SK-MEL-5 (cell line): ENCODE measurements at places on chromosomes 3 and 15. TPM values are rescaled to one million over a fixed set of nuclear protein-coding genes. Genes with fewer than 3 reads are reported as not detected.

The LYZL4 gene
- not detected in 2 replicates for total RNA-seq

The DGKG gene
- 4.7 and 5.2 TPM in 2 replicates for total RNA-seq

The ISLR gene
- total RNA-seq = not detected in 2 replicates

The SLC6A1 gene
- not detected in 2 replicates for total RNA-seq

The C3orf80 gene
- total RNA-seq = 0.21 and 0.40 TPM in 2 replicates

The RNU5B-1 gene
- total RNA-seq = not detected in 2 replicates

The ITIH1 gene
- total RNA-seq = not detected in 2 replicates

The RPL22L1 gene
- total RNA-seq = 232 and 237 TPM in 2 replicates

- DNase-seq = no peak
These were observed 2.6 kb upstream of the CHL1 start for GRCh38 chr3:194001-194400.

- DNase-seq = peak; percentile 32
These were observed 344.7 kb upstream of the RBMS3 start for GRCh38 chr3:28936154-28936553.

DNA sequence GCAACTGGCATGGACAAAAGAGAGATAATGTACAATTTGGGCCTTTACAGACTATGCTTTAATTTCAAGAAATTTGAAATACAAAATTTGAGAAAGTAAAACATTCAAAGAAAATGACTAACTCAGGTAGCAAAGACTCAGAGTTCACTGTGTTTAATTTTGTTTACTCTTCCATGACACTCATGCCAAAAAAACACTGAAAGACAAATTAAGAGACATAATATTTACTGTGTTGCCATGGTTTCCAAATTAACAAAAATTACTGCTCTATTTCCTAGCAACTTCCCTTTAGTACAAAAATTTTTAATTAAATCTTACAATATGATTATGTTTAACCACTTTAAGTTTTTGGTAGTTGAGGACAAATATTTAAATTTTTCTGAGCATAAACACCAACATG lies 29.6 kb downstream of the LRRFIP2 start:
- no peak for DNase-seq

GRCh38 chr3:94522488-94522887 lies 459.6 kb downstream of the NSUN3 start:
- peak; percentile 17 for DNase-seq

DNA sequence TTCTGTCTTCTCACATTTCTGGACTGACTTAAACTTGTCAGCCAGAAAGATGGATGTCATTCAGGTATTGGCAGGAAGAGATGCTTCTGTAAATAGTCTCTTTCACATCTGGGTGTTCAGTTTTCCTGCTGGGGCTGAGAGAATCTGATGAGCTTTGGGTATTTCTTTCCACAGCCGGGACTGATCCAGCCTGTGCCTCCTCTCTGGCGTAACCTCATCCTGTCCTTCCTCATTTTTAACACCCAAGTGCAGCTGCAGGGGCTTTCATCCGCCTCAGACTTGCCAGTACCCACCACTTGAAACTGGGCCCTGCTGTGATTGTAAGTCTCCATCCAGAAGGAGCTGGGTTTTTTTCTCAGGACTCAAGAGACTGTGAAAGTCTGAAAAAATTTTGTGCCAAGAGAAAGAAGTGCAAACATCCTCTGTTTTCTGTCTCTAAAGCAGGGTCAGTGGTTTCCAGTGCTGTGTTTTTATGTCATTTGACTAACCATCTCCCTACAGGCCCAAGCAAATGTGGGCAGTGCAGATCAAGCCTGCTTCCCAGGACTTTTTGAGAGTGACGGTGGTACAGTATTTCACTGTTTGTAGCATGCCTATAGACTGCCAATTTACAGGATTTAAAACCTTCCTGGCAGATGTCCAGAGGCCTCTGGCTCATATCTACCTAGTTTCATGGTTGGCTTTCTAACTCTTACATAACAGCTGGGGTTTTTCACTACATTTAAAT lies 342.7 kb downstream of the PTPRG start:
- no peak for DNase-seq

- no peak for DNase-seq
These were observed 27.2 kb downstream of the FEM1B start for GRCh38 chr15:68304589-68305337.

GRCh38 chr3:107369791-107370190 lies 7.4 kb upstream of the CCDC54 start:
- no peak for DNase-seq

GRCh38 chr3:64321747-64322146 lies 96.5 kb upstream of the PRICKLE2 start:
- peak; percentile 19 for DNase-seq

DNA sequence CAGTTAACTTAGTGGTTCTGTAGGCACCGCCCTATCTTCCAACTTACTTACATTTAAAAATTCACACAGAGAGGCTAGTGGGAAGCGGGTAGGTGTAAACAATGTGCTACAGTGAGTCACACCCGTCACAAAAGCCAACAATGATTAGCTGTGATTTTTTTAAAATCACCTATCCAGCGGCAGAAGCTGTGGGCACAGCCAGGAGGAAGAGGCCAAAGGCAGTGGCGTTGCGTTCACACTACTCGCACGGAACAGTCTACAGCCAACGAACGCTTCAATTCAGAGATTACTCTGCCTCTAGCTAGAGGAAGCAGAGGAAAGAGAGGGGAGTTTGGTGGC lies 2.5 kb upstream of the NLGN1 start:
- no peak for DNase-seq

DNA sequence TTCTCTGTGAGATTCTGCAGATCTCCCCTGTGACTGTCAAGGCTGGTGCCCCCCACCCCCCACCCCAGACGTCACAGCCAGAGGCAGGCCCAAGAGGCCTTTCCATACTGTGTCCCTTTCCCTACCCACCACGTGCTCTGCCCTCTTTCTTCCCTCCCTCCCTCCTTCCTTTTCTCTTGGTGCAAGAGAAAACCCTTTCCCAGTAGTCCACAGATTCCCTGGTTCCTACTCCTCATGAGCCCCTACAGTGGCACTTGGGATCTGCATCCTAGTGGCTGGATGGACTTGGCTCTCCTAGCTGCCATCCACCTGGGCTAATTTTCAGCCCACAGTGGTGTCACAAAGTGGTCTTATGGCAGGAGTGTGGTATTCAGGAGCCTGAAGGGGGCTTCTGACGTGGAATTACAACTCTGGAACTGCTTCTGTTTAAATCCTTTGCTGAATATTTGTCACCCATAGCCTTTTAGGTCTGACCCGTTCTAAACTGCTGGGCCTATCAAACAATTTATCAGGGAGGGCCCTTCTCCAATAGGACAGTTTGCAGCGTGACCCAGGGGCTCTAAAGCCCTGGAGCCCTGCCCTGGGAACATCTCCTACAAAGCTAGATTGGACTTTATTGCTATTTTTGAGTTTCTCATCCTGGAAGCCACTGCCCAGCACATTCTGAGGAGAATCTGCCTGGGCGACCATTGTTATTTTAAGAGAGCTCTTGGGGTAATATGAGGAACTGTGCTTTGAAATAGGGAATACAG lies 35.3 kb downstream of the KLF13 start:
- peak; percentile 15 for DNase-seq

DNA sequence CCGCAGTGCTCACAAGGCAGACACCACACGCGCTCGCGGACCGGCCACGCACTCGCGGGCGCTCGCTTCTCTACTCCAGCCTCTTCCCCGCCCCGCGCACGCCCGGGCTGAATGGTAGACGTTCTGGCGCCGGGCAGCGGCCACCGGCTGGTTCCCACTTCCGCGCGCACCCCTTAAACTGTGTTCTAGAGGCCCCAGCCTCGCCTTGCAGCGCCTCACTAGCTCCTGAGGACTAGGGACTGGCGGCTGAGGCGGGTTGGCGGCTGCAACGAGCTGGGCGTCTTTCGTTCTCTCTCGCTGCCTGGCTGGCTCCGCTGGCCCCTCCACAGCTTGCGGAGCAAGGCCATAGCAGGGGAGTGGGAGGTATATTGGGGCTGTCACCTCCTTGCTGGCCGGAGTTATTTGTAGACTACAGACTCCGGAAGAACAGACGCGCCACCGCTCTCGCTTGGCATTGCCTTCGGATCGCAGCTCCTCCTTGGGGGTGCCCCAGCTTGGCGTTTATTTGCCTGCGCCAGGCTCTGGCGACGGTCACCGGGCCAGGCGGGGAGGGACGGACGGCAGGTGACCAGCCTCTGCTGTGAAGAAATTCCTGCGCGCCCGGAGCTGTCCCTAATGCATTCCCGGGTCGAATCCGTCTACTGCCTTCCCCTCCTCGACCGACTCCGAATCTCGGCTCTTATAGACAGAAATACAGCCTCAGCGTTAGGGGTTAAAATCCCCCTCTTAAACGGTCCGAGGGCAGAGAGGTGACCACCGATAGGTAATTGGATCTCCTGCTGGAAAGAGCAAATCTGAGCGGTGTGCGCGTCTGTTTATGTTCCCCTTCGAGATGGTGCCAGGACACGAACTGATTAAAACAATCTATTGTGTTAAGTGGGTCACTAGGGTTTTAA lies 1.3 kb downstream of the GREM1 start:
- DNase-seq = no peak

GRCh38 chr3:194622621-194623340 lies 10.4 kb downstream of the TMEM44 start:
- no peak for DNase-seq

- no peak for DNase-seq
These were observed 345.7 kb downstream of the CNTN3 start for GRCh38 chr3:74268753-74269152.

DNA sequence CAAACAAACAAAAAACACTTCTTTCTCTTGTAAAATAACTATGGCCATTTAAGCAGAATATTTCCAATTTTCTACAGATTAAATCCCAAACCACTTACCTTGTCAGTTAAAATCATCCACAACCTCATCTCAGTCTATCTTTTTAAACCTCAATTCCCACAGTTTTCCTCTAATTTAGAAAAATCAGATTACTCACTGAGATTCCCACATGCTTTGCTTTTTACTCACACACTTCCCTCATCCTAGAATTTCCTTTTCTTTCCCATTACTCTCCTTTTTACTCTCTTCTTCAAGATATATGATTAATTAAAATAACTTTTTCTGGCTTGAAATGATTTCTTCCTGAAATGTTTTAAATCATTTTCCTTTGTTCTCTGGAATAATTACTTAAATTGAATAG lies 790.7 kb downstream of the ROBO1 start:
- DNase-seq = no peak
